ENCODE measurements at places on chromosomes 2 and 18.
A peak's percentile ranks its signal among the peaks of the same experiment; 100 is the strongest.

GRCh38 chr2:236731767-236732580 is 162.3 kb downstream of the ACKR3 start:
- DNase-seq = peak; percentile 95

DNA sequence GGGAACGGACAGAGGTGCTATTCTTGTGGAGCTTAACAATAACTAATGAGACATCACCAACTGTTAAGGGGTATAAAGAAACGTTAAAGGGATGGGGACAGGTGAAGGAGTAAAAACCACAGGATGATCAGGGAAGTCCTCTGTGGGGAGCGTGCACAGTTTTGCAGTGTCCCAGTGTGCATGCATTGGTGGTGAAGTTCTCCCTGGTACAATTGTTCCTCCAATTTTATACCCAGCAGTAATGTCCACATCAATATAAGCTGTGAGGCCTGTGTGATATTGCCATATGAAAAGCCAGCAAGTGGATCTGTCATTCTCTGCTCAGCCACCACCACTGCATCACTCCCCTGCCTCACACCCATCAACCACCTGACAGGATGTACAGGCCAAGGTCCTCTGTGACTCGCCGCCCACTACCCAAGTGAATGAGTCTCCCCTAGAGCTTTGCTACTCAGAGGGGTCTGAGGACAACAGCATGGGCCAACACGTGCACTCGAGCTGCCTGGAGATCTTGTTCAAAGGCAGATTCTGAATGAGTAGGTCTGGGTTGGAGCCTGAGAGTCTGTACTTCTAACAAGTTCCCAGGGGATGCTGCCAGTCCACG is 4.6 kb downstream of the MLPH start:
- DNase-seq = no peak

GRCh38 chr2:234386971-234387370 is 109.9 kb downstream of the ARL4C start:
- DNase-seq = no peak

DNA sequence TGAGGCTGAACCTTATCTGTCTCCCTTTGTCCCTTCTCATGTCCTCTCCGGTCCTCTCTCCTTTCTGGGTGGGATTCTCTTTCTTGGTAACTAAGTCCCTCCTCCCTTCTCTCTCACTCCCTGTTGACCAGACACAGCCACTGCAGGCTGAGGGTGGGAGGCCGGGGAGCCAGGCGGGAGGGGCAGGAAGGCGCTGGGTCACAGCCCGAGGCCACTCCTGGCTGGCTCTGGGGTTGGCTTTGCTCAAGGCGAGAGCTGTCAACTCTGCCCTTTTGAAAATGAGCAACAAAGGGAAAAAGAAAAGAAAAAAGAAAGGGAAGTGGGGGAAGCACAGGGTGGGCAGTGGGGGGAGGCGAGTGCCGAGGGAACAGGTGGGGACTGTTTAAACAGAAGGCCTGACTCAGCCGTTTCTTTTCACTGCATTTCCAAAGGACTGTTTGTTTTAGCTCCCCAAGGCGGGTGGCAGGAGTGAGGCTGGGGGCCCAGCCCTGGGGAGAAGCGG is 70.5 kb upstream of the IGFBP5 start:
- no peak for DNase-seq

DNA sequence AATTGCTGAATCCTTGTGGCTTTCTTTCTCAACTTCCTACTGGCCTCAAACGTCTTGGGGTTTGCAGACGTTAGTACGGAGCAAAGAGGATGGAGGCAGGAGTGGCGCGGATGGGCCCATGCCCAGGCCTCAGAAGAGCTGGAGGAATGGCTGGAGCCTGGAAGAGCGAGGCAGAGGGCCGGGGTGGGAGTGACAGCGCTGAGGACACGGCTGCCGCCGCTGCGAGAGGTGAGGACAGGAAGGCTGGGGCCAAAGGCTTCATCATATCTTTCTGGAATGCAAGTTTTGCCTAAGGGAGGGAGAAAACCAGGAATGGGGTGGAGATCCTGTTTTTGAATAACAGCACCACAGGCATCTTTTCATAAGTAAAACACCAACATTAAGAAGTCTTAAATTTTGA is 178.5 kb upstream of the SESTD1 start:
- no peak for DNase-seq

- DNase-seq = no peak
These were observed 15.5 kb downstream of the MROH2A start for GRCh38 chr2:233793465-233794127.

GRCh38 chr2:109644571-109645275 is 30.6 kb downstream of the SOWAHC start:
- no peak for DNase-seq

- DNase-seq = peak; percentile 78
These were observed 94.1 kb upstream of the THOC1 start for GRCh38 chr18:361941-362310.

DNA sequence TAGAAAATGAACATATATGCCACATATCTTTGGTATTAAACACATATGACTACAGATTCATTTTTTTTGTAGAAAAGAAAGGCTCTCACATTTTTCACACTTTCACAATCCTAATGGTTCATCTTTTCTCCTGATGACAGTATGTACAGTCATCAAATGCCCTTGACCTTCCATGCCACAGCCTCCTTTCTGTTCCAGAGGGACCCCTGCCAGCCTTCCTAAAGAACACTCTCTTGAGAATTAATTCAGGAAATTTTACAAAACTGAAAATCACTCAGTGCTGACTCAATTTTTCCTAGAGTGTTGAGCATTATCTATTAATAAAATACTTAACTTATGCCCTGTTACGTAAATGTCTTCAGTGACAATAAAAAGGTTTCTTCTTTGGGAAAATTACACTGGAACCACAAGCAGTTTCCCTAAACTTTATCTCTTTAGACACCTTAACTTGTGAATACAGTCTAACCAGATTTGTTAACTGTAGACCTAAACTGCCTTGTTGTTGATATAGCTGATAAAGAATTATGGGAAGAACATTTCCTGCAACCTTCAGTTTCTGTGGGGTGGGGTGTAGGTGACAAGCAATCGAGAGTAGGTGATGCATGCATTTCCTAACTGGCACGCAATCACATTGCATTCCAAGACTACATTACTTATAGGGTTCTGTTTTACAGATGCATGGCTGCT is 15.3 kb upstream of the ACOXL start:
- no peak for DNase-seq

DNA sequence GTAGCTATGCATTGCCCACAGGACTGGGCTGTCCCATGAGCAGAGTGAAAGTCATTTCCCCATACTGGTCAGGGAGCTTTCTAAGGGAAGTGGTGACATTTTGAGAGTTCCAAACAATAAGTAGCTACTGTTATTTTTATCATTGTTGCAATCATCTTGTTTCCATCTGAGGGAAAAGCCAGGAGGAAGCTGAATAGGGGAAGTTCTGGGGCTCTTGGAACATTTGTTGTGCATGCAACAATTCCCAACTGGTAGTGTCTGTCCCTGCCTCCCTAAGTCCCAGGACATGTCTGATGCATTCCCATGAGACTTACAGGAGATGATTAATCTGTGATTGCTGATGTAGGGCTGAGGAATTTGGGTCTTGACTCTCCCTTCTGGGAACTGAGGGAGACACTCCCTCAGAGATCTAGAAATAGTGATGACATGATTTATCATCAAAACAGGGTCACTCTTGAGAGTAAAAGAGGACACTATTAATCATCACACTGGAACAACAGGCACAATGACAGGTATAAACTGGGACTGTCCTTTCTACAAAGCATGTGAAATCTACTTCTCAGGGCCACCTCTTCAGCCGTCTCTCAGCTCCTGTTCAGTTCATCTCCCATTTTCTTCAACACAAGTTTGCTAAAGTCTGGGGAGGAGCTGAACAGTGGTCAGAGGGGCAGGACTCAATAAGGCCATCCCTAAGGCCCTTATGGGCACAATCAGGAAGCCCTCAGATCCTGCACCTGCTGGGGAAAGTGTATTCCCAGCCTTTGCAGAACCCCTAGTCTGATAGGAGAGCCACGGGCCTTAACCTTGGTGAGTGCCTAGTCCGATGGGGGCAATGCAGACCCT is 28.0 kb upstream of the MARCO start:
- no peak for DNase-seq

DNA sequence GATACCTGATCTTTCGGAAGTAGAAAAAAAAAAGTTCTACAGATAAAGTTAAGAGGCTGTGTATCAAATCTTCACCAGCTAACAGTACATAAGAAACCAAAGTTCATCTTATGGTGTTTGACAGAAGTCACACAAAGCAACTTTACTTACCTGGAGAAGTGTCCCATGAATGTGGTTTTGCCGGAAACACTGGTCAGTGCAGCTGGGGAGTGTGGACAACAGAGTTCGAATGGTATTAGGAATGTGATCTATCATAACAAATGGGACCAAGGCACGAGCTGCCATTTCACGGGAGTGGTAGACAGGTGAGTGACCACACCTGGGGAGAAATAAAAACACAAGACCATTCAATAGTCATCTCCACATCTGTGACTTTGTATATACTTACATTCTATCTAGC is 171.4 kb upstream of the ZFP36L2 start:
- DNase-seq = no peak

- no peak for DNase-seq
These were observed 59.7 kb downstream of the PTH2R start for GRCh38 chr2:208466151-208466919.

- peak; percentile 63 for DNase-seq
These were observed 116.3 kb upstream of the SCN7A start for GRCh38 chr2:166610180-166610912.

- no peak for DNase-seq
These were observed 57.1 kb downstream of the SLC16A14 start for GRCh38 chr2:230011617-230012016.

DNA sequence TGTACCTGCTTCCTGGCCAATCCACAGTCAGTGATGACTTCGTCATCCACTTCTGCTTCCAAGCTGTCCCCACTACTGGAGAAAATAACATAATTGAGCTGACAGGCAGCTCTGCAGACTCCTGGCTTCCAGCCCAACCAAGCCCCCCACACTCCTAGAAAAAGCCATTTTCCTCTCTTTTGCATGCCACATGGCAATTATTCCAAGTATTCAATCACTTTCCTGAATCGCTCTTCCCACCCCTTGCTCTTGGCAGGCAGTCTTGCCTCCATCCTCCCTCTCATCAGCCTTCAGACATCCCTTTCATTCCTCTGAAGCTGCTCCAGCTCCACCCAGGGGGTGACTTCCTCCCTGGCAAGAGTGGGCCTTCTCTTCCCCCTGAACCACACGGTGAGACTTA is 14.3 kb upstream of the ST8SIA5 start:
- no peak for DNase-seq

DNA sequence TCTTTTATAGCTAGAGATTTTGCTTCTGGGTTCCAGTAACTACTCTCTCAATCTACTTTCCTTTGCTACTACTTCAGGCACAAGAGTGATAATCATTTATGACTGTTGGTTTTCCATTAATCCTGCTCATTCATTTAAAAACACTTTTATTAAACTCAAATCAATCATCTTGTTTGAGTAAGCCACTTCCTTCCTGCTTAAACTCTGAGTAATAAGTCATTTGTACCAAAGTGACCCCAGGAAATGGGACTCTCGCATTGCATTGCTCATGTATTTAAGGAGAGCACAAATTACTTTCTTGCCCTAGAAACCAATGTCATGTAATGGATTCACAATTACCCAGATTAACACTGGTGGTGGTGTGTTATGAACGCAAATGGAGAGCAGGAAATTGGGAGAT is 270.7 kb upstream of the HNMT start:
- no peak for DNase-seq

DNA sequence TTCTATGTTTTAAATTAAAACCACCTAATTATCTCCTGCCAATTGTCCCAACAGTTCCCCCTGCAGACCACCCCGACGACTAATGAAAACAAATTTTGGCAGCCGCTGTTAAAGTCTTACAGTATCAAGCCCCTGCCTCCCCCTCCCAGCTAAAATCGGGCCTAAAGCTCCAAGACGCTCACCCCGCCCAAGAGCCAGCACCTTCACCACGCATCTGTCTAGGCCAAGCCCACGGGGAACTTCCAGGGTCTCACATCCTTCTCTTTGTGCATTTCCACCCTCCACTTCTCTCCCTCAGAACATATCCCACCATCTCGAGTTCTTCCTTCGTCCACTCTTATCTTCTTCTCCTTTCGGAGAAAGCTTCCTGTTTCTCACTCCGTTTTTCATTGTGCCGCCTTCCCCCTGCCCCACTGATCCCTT is 445 bp downstream of the PRPF40A start:
- no peak for DNase-seq

DNA sequence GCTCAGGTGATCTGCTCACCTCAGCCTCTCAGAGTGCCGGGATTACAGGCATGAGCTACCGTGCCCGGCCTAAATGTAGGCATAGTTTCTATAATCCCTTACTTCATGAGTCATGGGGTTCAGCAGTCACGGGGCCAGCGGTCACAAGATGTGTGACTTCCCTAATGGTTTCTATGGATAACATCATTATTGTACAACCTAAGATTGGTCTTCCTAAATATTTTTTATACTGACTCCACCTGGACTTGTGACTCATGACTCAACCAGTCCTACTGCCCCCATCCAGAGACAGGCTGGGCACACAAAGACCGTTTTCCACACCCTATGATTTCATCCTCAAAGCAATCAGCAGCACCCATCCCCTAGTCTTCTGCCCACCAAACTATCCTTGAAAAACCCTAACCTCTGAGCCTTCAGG is 15.9 kb downstream of the FAM210A start:
- no peak for DNase-seq

DNA sequence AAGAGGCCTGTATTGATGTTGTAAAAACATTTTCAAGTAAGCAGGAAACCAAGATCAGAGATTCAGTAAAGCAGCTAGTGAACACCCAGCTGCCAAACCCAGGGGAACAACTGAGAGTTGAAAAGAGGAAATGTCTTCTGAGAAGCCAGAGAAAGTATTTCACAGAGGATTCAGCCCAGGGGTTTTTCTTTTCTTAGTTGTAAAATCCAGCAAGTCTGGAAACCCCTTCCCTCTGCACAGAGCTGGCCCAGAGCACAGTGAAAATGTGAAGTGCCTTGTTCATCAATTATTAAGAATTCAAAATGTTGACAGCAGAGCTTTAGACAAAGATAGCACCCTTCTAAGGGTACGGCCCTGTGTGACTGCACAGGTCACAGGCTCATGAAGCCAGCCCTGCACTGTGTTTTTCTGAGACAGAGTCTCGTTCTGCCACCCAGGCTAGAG is 28.4 kb downstream of the AFF3 start:
- no peak for DNase-seq

DNA sequence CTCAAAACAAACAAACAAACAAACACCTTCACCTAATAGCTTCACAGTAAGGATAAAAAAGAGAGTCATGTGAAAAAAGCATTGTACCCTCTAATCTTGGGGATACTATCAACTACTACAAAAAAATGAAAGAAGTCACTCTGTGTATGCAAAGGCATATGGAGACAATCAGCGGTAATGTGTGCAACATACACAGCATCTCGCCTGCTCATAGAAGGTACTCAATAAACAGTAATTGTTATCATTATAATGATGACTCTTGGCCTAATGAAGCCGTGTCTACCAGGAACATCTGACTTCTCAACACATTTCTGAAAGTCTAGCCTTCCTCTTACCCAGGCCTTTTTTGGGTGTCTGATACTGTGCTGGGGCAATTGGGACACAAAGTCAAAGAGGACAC is 55.3 kb downstream of the MYCN start:
- no peak for DNase-seq

- DNase-seq = no peak
These were observed 2.2 kb downstream of the HMSD start for GRCh38 chr18:63951302-63951705.

GRCh38 chr2:128372621-128373341 is 54.1 kb upstream of the HS6ST1 start:
- peak; percentile 38 for DNase-seq

- no peak for DNase-seq
These were observed 34.0 kb downstream of the KANSL3 start for GRCh38 chr2:96604104-96604503.

GRCh38 chr2:127139766-127140165 is 32.8 kb upstream of the BIN1 start:
- DNase-seq = no peak

GRCh38 chr2:36172824-36173223 is 182.8 kb upstream of the CRIM1 start:
- no peak for DNase-seq

Measured in sigmoid colon (tissue), 7 donors.